Stimulated activated CD4-positive, alpha-beta T cell treated with anti-CD3 and anti-CD28 coated beads, Interleukin-15, amount 100 ng/mL, for 24 hours (primary cell): ENCODE measurements at places on chromosomes 11 and 22.

DNA sequence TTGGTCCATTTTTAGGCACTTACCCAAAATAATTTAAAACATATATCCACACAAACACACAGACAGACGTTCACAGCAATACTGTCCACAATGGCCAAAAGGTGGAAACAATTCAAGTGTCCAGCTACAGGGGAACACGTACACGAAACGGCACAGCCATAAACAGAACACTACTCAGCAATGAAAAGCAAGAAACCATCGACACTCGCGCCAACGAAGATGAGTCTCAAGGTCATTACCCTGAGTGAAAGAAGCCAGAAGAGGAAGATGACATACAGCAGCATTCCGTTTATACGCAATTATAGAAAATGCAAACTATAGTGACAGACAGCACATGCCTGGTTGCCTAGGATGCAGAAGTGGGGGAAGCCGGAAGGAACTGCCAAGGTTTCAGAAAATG is 13.4 kb upstream of the COMT start:
- DNase-seq, result no peak

DNA sequence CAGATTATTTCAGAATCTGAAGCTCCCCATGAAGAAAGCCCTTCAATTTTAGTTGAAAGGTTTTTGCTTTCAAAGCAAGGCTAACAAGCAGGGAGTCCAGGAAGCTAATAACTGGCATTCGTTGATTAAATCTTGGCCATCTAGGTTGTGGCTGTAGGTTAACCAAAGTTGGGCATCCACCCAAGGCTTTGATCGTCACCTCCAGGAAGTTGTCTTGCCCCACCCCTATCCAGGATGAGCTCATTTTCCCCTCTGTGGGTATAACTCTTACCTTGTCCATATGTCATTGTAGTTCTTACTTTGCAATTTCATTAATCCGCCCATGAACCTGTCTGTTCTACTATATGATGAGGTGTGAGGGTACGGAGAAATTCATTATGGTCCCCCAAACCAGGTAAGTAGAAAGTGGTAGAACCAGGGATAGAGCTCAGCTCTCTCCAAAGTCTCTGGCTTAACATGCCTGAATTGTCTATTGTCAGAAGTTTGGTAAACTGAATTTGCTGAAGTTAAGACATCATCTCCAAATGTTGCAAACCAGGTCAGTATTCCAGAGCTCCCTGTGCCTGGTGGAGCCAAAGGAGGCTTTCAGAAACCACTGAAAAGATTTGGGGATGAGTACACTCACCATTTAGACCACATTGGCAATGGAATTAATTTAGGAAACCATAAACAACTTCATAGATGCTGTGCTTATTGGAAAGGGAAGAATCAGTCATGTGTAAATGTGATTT is 97.1 kb downstream of the CD44 start:
- peak; percentile 72 for DNase-seq

DNA sequence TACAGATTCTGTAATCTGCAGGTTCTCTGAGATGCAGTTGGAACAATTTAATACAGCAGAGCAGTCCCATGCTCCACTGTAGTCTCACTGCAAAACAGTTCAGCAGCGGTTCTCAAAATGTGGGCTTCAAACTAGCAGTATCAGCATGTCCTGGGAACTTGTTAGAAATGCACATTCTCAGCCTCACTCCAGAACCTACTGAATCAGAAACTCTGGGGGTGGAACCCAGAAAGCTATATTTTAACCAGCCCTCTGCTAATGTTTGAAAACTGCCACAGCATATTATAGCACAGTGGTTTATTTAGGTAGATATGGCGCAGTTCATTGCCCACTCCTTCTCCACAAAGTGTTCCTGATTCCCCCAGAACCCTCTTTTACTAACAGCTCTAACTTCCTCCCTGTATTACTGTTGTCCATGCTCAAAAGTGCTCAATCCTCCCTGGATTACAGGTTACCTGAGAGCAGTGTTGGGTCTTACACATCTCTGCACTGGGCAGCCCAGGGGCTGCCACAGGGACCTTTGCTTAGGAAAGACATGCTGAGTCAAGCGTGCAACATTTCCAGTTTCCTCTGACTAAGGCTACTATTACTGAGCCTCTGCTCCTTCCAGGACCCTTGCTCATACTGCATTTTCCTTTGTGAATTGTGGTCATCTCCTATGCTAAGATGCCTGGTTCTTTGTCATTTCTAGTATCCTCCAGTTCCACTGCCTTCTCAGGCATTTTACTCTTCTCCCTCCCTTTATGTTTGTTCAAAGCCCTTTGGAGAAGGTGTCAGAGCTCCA is 7.7 kb upstream of the DGAT2 start:
- no peak for DNase-seq

DNA sequence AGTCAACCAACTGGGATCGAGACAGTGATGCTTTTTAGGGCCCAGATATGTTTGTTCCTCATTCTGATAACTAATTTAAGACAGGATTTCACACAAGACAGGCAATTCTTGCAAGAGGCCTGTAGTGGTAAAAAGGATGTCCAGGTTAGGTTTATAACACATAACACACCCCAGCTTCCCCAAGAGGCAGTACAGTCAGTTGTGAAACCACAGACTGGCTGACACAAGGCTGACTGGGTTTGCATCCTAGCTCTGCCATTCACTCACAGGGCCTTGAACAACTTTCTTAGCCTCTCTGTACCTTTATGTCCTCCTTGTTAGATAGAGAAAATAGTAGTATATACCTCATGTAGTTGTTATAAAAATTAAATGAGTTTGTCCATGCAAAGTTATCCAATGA is 55.0 kb upstream of the PTH start:
- no peak for DNase-seq

DNA sequence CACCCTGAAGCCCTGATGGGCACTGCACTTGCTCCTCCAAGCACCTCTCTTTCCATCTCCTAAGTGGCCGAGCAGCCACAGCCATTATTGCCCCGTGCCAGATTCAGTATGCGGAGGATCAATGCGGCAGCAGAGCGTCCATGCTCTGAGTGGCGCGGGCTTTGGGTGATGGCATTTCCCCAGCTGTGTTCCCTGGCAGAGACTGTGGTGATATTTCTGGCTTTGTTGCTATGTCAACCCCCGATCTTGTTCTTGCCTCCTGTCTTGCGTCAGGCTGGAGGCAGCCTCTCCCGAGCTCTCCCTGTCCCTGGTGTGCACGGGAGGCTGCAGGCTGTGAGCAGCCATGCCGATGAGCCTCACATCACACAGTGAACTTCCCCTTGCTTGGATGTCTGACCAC is 1018.6 kb downstream of the TBC1D22A start:
- DNase-seq, result no peak

DNA sequence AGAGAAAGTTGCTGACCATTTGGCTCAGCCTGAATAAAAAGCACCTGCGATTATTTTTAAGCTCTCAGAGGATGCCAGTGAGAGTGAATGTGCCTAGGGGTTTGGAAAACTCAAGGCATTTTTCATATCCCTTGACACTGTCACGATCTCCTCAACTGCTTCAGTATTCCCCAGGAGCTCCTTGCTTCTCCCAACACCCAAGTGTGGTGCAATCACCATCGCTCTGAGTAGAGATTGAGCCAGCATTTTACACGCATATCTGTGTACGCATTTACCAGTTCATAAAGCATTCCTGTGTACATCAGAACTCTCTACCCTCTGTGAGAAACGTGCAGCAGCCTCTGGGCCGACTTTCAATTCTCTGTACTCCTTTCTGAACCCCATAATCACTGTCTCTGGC is 1.3 kb downstream of the SRRD start:
- DNase-seq, result no peak

GRCh38 chr11:86068138-86068871 is 579 bp downstream of the PICALM start:
- DNase-seq, result peak; percentile 56

GRCh38 chr11:381501-382072 is 12.3 kb downstream of the B4GALNT4 start:
- DNase-seq, result no peak

- no peak for DNase-seq
These were observed 25.1 kb upstream of the PAMR1 start for GRCh38 chr11:35550374-35551036.
